ENCODE measurements at places on chromosomes 16 and 17.

- peak; percentile 80 for DNase-seq
Measured at GRCh38 chr16:14364386-14365199, 265.5 kb downstream of the PARN start.

DNA sequence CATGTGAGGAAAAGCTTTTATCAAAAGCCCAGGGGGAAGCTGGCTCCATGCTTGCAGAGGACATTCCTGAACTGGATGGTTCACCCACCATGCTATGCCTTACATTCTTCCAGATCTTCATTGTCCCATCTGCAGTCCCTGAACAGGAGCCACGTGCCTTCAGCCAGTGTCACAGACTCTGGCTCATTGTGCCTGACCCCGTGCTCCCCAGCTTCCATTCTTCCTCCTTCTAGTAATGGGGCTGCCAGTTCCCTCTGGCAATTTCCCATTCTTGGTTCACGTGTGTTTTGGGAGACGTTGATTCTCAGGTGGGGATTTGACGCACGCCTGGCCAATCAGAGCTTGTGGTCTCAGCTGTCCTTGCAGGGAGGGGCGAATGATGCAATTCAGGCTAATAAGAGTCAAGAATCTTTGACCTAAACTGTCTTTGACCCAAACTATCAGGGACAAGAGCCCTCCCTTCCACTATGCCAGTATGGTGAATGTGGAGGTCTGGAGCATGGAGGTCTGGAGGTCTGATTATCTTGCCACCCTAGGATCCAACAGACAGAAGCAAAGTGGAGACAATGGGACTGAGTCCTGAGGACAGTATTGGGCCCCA, 52.7 kb downstream of the IRX6 start:
- no peak for DNase-seq

DNA sequence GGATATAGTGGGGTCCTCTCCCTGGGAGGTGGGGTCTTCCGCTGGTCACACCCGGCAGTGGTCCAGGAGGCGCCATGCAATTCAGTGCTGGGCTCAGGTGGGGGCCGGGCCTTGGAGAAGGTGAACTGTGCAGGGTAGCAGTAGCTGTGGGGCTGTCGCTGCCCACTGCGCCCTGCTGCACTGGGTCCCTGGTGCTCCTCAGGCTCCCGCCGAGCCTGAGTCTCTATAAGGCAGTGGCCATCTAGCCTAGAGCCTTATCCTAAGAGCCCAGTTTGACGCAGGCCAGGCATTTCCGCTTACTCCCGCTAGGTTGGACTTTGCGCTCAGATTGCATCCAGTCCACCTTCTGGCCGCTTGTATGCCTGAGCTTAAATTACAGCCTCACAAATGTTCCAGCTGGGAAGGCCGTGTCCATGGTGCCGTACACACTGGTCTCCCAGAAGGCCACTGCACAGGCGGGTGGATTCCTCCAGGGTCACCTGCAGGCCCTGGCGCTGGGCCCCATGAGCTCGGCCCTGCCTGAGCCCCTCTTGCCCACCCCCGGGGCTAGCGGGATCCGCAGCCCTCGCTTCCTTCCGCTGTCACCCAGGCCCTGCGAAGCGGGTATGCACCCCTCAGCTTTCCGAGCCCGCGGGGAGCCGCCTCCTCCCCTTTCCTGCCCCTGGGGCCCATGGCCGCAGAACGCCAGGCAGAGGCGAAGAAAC, 1762.2 kb downstream of the TP53TG3F start:
- no peak for DNase-seq

DNA sequence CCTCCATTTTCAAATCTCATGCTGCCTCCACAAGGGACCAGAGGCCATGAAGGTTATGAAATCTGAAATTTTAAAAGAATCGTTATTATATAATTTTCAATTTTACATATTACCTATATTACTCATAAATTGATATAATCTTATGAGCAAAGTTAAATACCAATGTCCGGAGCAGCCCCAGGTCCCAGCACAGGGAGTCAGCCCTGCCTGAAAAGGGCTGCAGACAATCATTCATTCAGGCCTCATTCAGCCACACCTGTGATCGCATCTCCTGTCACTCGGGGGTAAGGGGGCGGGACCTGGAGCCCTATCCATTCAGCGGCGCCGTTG, 172.5 kb downstream of the AHSP start:
- no peak for DNase-seq

- DNase-seq = no peak
Measured at GRCh38 chr17:62708587-62708986, 81.1 kb downstream of the MRC2 start.

DNA sequence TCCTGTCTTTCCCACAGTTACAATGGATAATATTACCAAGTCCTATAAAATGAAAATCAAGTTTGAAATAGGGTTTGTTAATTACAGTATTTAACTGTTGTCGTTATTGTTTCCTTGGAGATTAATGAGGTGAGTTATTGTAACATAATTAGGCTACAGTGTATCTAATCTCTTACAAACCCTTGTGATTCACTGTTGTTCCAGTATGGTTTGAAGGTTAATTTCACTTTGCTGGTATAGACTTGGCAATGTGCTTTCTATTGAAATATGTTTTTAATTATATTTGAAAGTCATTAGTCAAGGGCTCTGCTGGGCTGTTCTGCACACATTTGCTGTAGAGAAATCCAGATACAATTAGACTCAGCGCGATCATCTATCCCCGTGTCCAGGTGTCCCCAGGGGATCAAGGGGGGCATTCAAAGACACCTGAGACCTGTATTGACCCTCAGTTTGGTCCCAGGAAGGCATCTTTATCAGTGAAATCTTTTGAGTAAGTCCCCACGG, 624.6 kb upstream of the EEF2KMT start:
- DNase-seq = no peak

GRCh38 chr17:76191896-76192295, 48.4 kb downstream of the RNF157 start:
- DNase-seq = no peak

DNA sequence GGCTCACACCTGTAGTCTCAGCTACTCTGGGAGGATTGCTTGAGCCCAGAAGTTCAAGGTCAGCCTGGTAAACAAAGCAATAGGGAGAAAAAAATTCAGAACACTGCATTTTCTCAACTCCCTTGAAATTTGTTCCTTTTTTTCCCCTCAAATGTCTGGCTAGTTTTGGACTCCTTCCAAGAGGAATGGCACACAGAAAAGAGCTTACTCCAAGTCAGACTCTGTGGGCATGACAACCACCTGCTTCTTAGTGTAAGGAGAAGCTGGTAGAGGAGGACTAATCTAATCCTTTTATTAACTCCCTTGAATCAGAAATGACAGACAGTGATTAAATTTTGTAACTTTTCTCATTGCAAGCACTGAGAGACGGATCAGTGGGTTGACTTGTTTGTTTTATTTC, 27.9 kb upstream of the HYDIN start:
- no peak for DNase-seq

DNA sequence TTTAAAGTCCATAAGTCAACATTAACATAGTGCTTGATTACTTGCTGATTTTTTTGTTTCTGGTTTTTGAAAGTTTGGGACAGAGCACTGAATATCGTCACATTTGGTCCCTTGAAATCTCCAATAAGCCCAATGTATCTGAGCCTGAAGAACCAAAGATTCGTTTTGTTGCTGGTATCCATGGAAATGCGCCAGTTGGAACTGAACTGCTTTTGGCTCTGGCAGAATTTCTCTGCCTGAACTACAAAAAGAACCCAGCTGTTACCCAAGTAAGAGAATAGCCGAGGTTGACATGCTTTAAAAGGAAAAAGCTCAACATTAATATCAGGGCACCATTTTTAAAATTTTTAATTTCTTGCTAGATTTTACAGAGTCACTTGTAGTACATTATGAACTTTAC, 27.7 kb upstream of the GOSR1 start:
- no peak for DNase-seq

GRCh38 chr17:51793686-51794085, 364.8 kb downstream of the CA10 start:
- DNase-seq = no peak

- DNase-seq = no peak
Measured at GRCh38 chr17:312476-313148, 40.0 kb downstream of the RPH3AL start.

- no peak for DNase-seq
Measured at GRCh38 chr16:71453036-71453435, 9.0 kb downstream of the ZNF23 start.

DNA sequence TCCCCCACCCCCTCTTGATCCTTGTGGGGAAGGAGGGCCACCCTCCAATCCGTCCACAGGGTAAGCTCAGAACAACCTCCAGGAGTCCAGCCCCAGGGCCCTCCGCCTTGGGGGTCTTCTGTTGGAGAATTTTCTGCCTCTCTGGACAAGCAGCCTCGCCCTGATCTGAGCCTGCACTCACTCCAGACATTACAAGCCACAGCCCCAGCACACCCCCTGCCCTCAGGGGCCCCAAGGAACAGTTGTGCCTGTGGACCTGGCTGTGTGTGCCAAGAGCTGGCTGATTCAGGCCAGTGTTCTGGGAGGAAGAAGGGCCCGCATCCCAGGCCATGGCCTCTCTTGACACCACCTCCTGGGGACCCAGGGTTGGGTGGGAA, 477 bp upstream of the ARHGAP27 start:
- no peak for DNase-seq

- DNase-seq = no peak
Measured at GRCh38 chr16:82043680-82044584, 8.9 kb downstream of the HSD17B2 start.

GRCh38 chr16:57113042-57113453, 20.7 kb downstream of the CPNE2 start:
- DNase-seq = no peak
